ENCODE measurements at places on chromosomes 7 and 10.
A peak's percentile ranks its signal among the peaks of the same experiment; 100 is the strongest.

DNA sequence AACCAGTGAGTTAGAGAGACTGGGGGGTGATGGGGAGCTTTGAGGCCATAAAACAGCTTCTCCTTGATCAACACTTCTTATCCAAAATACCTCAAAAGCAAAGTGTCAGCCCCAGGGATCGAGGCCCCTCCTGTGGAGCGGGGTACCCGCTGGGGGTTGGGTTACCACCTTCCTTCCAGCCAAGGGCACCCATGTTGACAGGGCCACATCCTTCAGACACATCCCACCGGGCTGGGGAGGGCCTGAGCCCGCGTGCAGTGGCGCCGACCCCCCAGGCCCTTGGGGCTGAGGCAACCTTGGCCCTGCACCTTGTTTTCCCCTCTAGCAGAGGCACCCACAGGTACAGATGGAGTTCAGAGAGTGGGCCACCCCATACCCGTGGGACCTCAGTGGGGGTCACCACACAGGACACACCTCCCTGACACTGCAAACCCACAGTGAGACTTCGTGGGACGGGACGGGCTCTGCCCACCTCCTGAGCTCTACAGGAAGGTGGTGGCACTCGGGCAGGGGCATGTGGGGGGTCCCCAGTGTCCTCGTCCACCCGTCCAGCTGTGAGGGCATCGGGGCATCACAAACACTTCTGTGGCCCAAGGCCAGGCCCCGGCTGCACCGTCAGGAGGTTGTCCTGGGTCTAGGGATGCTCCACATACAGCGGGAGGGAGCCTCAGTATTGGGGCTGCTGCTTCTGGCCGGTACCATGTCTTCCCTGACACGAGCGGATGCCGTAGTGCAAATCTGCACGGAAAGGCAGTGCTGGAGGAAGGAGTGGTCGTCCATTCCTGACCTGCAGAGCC lies 10.7 kb downstream of the DPYSL4 start:
- no peak for DNase-seq

GRCh38 chr10:51269821-51270220 lies 195.5 kb downstream of the PRKG1 start:
- no peak for DNase-seq

- DNase-seq = peak; percentile 79
Observed at GRCh38 chr10:71383972-71384687, 12.6 kb upstream of the CDH23 start.

- no peak for DNase-seq
Observed at GRCh38 chr10:112230325-112230988, 46.9 kb upstream of the GPAM start.

DNA sequence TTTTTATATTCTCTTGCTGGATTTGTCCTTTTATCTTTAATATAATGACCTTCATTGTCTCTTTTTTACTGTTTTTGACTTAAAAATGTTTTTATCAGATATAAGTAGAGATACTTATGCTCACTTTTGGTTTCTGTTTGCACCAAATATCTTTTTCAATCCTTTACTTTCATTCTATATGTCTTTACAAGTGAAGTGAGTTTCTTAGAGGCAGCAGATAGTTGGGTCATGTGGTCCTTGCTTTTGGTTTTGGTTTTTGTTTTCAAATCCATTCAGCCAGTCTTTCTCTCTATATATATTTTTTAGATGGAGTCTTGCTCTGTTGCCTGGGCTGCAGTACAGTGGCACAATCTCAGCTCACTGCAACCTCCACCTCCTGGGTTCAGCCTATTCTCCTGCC lies 932.4 kb upstream of the LRRTM3 start:
- no peak for DNase-seq

- no peak for DNase-seq
Observed at GRCh38 chr7:158121441-158122045, 466.1 kb downstream of the PTPRN2 start.

DNA sequence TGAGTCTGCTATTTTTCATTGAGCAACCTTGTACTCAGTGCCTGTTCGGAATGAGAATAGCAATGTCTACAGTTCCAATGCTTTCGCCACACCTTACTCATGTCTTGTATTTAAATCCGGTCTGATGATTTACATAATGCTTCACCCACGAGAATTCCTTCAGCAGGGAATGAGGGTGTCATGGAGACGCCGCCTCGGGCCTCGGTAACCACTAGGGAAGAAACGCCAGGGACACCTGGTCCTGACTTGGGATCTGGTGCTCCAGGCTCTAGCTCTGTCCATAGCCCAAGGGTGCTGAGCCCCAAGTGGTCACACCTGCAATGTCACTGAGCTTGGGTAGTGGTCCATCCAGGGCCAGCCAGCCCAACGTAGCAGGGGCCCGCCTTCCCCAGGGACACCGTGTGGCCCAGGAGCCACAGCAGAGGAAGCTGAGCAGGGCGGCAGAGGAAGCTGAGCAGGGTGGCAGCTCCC lies 37.4 kb downstream of the PRKAG2 start:
- DNase-seq = no peak

DNA sequence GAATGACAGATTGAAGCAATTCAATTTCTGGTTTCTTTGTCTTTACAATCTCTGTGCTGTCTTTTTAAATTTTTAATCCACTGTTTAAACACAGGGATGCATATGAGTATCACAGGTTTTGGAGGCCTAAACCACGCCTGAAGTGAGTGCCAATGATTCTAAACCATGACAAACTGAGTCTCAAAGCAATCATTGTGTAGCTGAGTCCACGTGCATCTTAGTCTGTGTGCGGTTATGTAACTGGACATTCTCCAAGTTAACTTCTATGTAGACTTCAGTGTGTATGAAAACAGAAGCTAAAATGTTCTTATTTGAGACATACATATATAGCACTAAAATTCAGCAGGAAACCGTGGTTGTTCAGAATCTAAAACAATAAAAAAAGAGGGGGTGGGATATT lies 79.3 kb upstream of the ST8SIA6 start:
- DNase-seq = no peak

DNA sequence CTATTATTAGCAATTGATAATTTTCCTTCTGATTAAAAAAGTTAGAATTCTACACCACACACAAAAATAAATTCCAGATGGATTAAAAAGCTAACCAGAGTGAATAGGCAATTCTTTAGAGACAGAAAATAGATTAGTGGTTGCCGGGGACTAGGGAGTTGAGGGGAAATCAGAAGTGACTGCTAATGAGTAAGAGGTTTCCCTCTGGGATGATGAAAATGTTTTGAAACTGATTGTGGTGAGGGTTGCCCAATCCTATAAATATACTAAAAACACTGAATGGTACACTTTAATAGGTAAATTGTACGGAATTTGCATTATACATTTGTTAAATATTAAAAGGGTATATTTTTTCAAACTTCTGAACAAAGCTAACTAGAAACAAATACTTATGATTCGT lies 214.9 kb downstream of the GPAM start:
- no peak for DNase-seq

- peak; percentile 84 for DNase-seq
Observed at GRCh38 chr10:67884842-67885670, 600 bp downstream of the SIRT1 start.

DNA sequence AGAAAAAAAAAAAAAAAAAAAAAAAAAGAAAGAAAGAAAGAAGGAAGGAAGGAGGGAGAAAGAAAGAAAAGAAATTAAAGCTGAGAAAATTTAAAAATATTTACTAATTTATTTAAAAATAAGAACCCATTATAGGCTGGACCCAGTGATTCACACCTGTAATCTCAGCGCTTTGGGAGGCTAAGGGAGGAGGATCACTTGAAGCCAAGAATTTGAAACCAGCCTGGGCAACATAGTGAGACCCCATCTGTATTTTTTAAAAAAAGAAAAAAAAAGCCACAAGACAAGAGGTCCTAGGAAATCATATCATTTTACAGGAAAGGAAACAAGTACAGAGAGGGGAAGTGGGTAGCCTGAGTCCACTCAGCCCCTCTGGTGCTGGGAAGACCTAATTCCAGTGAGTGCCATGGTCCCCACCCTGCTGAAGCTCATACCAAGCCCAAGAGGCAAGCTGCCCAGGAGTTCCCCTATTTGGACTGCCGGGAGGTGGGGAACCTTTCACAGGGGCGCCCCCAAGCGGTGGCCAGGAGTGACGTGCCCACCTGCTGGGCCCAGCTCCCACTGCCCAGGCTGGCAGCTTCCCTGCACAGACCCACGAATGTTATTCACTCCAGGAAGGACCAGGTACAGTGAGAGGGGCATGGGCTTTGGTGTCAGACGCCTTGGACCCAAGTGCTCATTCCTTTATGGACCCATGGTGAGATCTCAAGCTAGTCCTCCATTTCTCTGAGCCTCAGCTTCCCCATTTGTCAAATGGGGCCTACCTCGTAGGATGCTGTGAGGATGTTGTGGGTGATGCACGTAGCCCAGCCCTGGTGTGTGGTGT lies 133.6 kb downstream of the ZMIZ1 start:
- DNase-seq = peak; percentile 65

DNA sequence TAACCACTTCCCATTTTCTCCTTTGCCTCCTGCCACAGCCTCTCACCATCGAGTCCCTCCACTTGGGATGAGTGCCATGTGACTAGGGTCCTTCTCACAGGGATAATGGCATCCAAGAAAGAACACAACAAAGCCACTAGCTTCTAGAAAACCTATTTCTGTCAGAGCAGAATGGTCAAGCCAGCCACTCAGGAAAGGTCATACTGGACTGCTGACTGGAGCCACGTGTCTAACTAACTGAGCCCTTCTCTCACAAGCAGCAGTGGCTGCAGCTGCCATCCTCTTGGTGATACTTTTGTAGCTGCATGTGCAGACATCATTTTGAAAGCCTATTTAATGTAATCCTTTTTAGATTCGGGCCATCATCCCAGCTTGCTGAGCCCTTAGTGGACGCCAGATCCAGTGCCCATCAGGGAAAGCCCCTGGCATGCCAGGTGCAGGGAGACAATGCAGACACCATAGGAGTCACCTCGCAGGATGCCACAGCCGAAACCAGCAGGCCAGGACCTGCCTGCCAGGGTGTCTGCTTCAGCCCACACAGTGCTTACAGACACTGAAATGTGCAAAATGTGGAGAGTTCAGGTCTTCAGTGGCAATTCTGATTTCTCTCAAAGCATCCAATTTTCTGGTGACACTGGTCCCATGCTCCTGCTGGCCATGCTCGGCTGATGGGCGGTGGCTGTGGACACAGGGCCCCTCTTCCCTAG lies 98.3 kb upstream of the DDC start:
- no peak for DNase-seq

DNA sequence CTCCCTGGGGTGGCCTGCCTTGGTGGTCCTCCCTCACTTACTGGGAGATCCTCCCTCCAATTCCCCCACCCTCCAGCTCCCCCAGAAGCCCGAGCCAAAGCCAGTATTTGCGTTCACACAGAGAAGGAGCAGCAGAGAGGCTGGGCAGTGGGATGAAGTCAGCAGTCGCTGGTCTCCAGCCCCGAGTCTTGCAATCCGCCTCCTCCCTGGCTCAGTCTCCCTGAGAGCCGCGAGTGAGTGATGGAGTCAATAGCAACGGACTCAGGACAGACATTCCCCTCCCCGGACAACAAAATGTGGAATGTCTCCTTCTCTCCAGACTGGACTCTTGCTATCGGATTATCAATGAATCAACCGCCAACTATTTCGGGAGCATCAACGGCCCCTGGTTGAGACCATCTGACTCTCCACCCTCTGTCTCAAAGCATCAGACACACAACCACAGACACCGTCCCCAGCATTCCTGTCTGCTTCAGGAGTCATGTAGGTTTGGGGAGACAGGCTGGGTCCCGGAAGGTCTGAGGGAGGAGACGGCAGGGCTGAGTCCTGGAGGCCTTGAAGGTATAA lies 178.4 kb downstream of the SH3PXD2A start:
- no peak for DNase-seq

GRCh38 chr7:75690121-75690523 lies 48.6 kb downstream of the HIP1 start:
- no peak for DNase-seq

DNA sequence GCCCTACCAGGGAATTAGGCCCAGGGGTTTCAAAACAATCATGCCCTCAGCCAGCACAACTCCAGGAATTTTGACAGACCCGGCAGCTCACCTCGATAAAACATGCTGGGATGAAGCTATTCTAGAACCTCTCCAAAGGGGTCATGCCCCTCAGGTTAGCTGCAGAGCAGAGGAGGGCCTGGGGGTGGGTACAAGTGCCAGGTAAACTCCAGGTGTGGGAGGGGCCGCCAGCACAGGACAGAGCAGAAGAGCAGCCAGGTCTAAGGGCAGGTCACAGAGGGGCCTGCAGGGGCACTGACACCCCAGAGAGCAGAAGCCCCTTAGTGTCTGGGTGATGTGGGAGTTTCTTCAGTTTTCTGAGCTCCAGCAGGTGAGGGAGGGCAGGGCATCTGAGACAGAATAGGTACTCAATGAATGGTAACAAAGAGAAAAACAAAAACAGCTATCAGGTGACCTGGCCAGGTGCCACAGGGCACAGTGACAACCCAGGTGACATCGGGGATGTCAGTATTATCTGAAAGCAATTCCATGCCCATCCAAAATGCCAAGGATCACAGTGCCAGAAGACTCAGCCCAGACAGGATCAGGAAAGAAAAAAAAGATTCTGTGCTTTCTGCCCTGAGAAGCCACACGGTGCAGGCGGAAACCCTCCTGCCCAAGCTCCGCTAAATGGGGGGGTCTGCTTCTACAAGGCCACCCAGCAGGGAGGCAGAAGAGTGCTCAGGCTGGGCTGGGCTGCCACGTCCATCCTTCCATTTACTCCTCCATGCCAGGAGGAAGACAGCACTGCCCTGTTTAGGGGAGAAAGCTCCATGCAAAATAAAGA lies 104.5 kb downstream of the TNS3 start:
- no peak for DNase-seq

GRCh38 chr10:127449490-127449889 lies 99.6 kb upstream of the NPS start:
- DNase-seq = no peak

DNA sequence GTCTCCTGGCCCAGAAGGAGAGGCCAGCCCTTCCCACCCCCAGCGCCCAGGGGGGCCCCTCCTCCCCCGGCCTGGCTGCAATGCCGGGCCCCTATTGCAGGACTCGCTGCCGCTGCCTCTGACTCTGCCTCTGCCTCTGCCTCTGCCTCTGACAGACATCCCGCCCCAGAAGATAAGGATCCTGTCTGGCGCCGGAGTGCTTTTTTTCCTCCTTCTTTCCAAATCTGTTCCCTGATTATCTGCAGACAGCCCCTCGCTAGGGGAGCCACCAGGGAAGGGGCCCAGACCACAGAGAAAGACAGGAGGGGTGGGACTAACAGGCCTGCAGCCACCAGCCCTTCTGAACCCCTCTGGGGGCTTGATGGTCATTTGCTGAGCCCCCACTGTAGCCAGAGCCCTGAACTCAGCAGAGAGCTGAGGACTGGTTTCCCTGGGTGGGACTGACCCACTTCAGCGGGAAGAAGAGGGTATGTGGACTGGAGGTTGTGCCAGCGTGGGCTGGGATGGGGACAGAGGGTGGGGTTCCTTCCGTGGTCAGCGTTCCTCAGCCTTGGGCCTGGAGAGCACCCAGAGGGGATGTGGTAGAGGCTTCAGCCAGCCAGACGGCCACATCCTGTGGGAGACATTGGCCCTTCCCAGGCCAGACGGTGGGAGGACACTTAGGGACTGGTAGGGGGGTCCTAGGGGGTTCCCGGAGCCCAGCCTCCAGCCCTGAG lies 22.8 kb downstream of the UNC5B start:
- DNase-seq = no peak

- DNase-seq = no peak
Observed at GRCh38 chr10:131576341-131577177, 265.0 kb upstream of the TCERG1L start.

All from GM10248 (cell line).